Nephron progenitor cell (in vitro differentiated cells): ENCODE measurements at places on chromosomes 2 and 18.

DNA sequence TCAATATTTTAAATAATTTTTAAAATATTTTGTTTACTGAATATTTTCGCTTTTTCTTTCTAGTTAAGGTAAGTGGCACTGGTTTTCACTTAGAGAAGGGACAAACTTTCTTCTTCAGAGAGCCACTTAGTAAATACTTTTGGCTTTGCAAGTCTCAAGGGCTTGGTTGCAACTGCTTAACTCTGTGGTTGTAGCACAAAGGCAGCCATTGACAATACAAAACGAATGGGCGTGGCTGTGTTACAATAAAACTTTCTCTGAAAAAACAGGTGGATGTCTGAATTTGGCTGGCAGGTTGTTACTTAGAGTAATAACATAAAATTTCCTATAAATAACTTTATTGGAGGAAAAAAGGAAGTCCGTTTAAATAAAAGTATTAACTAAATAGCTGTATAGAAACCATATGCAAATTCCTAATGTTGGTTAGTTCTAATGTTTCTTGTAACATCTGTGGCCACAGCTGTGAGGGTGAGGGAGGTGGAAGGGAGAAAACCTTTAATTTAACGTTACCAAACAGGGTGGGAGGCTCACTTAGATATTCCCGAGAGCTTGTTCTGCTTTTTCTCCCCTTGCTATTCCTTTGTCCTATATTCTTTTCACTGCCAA lies 62.4 kb upstream of the TNP1 start:
- H3K4me1 ChIP-seq: peaks cover 65% of the 10 kb centered on the region
- no peak overlapping the region for H3K27ac ChIP-seq
- no peak overlapping the region for H3K4me3 ChIP-seq
- no peaks in the 10 kb centered on the region for H3K36me3 ChIP-seq

DNA sequence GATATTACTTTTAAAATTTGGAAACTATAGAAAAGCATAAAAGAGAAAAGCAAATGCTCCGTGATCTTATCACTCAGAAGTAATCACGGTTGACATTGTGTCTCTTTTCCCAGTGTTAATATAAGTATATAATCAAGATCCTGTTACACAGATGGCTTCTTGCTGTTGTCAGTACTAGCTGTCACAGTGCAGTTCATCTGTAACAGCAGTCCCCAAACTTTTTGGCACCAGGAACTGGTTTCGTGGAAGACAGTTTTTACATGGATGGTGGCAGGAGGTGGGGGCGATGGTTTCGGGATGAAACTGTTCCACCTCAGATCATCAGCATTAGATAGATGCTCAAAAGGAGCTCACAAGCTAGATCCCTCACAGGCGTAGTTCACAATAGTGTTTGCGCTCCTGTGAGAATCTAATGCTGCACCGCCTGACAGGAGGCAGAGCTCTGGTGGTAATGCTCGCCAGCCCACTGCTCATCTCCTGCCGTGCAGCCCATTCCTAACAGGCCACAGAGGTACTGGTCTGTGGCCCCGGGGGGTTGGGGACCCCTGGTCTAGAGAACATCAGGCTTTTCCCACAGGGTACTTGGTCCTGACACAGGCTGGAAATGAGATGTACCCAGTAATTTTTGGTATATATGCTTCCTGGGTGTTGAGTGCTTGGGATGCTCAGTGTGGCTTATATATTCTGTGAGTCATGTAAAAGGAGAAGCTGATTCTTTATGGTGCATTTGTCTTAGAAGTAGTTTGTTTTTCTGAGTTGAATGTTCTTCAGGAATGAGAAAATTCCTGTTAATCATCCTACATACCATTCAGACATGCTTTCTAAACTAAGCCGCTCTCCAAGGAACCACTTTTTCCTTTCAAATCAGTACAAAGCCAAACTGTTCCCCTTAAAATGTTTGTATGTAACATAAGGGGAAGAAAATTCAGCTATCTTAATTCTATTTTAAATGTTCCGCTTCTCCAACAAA lies 121.8 kb downstream of the NCK2 start:
- no peak for DNase-seq
- H3K4me1 ChIP-seq: peaks cover 56% of the 10 kb centered on the region
- H3K27ac ChIP-seq: no peak overlapping the region
- H3K4me3 ChIP-seq: no peak overlapping the region

GRCh38 chr2:2178921-2179320 lies 152.2 kb downstream of the MYT1L start:
- no peaks in the 10 kb centered on the region for H3K36me3 ChIP-seq
- H3K4me1 ChIP-seq: peaks cover 6% of the 10 kb centered on the region
- H3K27me3 ChIP-seq: peaks cover 18% of the 10 kb centered on the region
- no peak for DNase-seq
- H3K27ac ChIP-seq: no peak overlapping the region

GRCh38 chr2:159432610-159433009 lies 146.1 kb upstream of the WDSUB1 start:
- no peaks in the 10 kb centered on the region for H3K4me1 ChIP-seq
- no peaks in the 10 kb centered on the region for H3K27me3 ChIP-seq
- peaks cover 45% of the 10 kb centered on the region for H3K36me3 ChIP-seq
- no peak overlapping the region for H3K4me3 ChIP-seq
- H3K27ac ChIP-seq: no peak overlapping the region
- no peak for DNase-seq

- H3K27me3 ChIP-seq: no peaks in the 10 kb centered on the region
- H3K36me3 ChIP-seq: peaks cover 26% of the 10 kb centered on the region
- DNase-seq: no peak
- no peak overlapping the region for H3K4me3 ChIP-seq
Measured at GRCh38 chr2:233492078-233492477, 74.5 kb downstream of the USP40 start.

DNA sequence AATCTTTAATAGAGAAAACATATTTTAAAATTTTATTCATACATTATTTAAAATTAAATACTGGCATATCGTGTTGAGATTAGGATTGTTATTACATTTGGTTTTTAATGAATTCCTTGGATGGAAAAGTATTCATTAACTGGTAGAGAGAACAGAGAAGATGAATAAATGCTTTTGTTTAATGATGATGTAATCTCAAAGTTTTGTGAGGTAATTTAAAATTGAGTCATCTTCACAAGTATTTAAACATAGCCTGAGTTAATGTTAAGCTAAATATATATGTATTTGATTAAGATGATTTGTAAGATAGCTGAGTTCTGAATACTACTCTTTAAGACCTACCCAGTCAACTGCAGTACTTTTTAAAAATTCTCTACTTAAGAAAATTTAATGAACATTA lies 713.4 kb upstream of the VRK2 start:
- no peak overlapping the region for H3K27ac ChIP-seq
- no peak for DNase-seq
- no peaks in the 10 kb centered on the region for H3K4me1 ChIP-seq
- no peaks in the 10 kb centered on the region for H3K27me3 ChIP-seq
- H3K4me3 ChIP-seq: no peak overlapping the region

DNA sequence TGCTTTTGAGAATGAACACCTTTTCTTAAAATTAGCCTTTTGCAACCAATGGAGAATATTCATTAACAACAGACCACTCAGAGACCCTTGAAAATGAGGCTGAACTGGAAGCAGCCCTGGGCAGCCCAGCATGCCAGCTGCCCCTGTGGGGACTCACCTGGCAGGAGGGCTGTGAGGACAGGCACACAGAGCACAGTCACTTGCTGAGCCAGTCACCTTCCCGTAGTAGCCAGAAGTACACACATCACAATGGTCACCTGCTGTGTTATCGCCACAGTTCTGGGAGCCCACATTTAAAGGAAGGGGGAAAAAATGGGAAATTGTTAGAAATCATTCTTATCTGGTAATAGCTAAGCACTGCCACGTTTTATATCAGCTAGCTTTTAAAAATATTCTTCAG lies 115.5 kb downstream of the LAMA1 start:
- H3K36me3 ChIP-seq: peaks cover 39% of the 10 kb centered on the region
- H3K4me1 ChIP-seq: peaks cover 9% of the 10 kb centered on the region
- H3K27me3 ChIP-seq: no peaks in the 10 kb centered on the region
- no peak overlapping the region for H3K4me3 ChIP-seq
- H3K27ac ChIP-seq: no peak overlapping the region

DNA sequence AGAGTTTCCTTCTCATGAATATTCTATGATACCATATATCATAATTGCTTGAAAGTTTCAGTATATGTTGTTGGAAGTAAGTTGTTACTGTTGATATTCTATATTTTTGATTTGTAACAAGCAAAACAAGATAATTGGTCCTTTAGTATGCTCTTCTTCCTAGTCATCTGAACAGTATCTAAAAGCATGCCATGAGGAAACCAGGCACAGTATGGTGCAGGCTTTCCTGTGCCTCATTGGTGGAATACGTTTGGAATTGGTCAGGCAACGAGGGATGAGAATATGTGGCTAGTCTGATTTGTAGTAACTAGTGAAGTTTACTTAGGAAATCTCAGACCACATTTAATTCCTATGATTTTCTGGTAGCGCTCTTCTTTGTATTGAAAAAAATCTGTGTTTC lies 22.8 kb downstream of the ASXL3 start:
- H3K27ac ChIP-seq: no peak overlapping the region
- peaks cover 33% of the 10 kb centered on the region for H3K4me1 ChIP-seq
- no peak overlapping the region for H3K4me3 ChIP-seq
- DNase-seq: no peak
- H3K36me3 ChIP-seq: no peaks in the 10 kb centered on the region
- H3K27me3 ChIP-seq: peaks cover 4% of the 10 kb centered on the region

DNA sequence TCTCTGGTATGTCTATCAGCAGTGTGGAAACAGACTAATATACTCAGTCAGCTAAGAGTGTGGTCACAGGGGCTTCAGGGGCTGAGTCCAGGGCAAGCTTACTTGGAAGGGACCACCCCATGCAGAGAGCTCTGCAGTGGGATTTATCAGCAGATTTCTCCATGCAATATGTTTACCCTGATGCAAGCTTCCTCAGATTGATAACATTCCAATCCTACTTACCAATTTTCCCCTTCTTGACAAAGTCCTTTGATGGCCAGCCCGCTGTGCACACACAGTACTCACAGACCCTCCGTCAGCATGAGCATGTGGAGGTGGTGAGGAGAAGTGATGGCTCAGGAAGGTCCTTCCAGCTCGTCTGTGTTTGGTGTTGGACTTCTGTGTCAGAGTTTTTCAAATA lies 51.8 kb downstream of the SH3RF3 start:
- H3K4me1 ChIP-seq: peaks cover 48% of the 10 kb centered on the region
- no peak overlapping the region for H3K4me3 ChIP-seq
- H3K27me3 ChIP-seq: peaks cover 4% of the 10 kb centered on the region
- no peak overlapping the region for H3K27ac ChIP-seq

- H3K27me3 ChIP-seq: peaks cover 10% of the 10 kb centered on the region
- no peak overlapping the region for H3K27ac ChIP-seq
- H3K4me1 ChIP-seq: peaks cover 23% of the 10 kb centered on the region
Measured at GRCh38 chr18:13435586-13436333, 217.2 kb downstream of the LDLRAD4 start.

GRCh38 chr2:152062125-152063091 lies 36.4 kb downstream of the CACNB4 start:
- H3K4me1 ChIP-seq: no peaks in the 10 kb centered on the region
- no peak overlapping the region for H3K27ac ChIP-seq
- no peak overlapping the region for H3K4me3 ChIP-seq

- DNase-seq: peak; percentile 30
- peaks cover 57% of the 10 kb centered on the region for H3K4me1 ChIP-seq
- H3K4me3 ChIP-seq: peak overlapping the region; percentile 63
- H3K36me3 ChIP-seq: no peaks in the 10 kb centered on the region
Measured at GRCh38 chr2:176565641-176566323, 296.5 kb downstream of the MTX2 start.

GRCh38 chr2:127415593-127416505 lies 2.4 kb upstream of the PROC start:
- H3K27ac ChIP-seq: no peak overlapping the region
- H3K27me3 ChIP-seq: peaks cover 43% of the 10 kb centered on the region
- H3K36me3 ChIP-seq: peaks cover 7% of the 10 kb centered on the region

GRCh38 chr18:38747153-38747552 lies 1181.6 kb upstream of the CELF4 start:
- no peak for DNase-seq
- H3K36me3 ChIP-seq: no peaks in the 10 kb centered on the region
- no peak overlapping the region for H3K27ac ChIP-seq
- peaks cover 24% of the 10 kb centered on the region for H3K4me1 ChIP-seq

GRCh38 chr2:221268631-221269030 lies 303.5 kb downstream of the EPHA4 start:
- peak overlapping the region; percentile 10 for H3K27ac ChIP-seq
- H3K27me3 ChIP-seq: peaks cover 4% of the 10 kb centered on the region
- no peaks in the 10 kb centered on the region for H3K36me3 ChIP-seq
- DNase-seq: no peak
- peaks cover 41% of the 10 kb centered on the region for H3K4me1 ChIP-seq

- no peaks in the 10 kb centered on the region for H3K36me3 ChIP-seq
- DNase-seq: no peak
- H3K4me3 ChIP-seq: no peak overlapping the region
- no peaks in the 10 kb centered on the region for H3K4me1 ChIP-seq
- no peak overlapping the region for H3K27ac ChIP-seq
Measured at GRCh38 chr2:149931486-149931885, 343.9 kb upstream of the MMADHC start.

- peaks cover 15% of the 10 kb centered on the region for H3K27me3 ChIP-seq
- no peaks in the 10 kb centered on the region for H3K36me3 ChIP-seq
- H3K27ac ChIP-seq: no peak overlapping the region
- no peaks in the 10 kb centered on the region for H3K4me1 ChIP-seq
Measured at GRCh38 chr2:2422621-2423020, 91.5 kb upstream of the MYT1L start.

- H3K36me3 ChIP-seq: peaks cover 18% of the 10 kb centered on the region
- H3K27ac ChIP-seq: peak overlapping the region; percentile 20
- no peak for DNase-seq
- H3K4me1 ChIP-seq: peaks cover 72% of the 10 kb centered on the region
Measured at GRCh38 chr18:8610459-8610851, 1.2 kb downstream of the RAB12 start.

GRCh38 chr18:25228410-25228809 lies 123.6 kb downstream of the ZNF521 start:
- no peak overlapping the region for H3K4me3 ChIP-seq
- DNase-seq: no peak
- peaks cover 45% of the 10 kb centered on the region for H3K36me3 ChIP-seq

DNA sequence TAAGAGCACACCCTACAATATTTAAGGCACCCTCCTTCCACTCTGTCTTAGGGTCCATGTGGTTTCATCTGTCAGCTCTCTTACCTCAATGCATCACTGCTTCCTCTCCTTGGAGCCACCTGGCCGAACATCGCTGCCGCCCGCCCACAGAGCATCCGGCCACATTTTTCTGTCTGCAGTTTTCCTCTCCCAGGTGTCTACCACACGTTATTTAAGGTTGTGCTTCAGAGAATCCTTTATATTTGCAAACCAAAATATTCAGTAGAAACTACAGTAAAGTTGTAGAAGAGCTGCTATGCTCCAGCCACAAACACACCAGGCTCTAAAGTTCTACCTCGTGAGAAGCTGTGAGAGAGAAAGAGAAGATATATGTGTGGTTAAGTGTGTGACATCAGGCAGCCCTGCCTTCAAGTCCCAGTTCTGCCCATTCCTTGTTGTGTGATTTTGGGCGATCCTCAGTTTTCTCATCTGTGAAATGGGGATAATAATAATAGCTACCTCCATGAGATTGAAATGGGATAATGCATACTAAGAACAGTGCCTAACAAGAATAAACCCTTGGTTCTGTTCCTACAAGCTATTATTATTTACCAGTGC lies 4.9 kb upstream of the STK17B start:
- H3K27me3 ChIP-seq: peaks cover 25% of the 10 kb centered on the region
- H3K27ac ChIP-seq: no peak overlapping the region
- no peaks in the 10 kb centered on the region for H3K4me1 ChIP-seq
- no peaks in the 10 kb centered on the region for H3K36me3 ChIP-seq
- H3K4me3 ChIP-seq: no peak overlapping the region
